ENCODE measurements at places on chromosomes 11 and 22.

DNA sequence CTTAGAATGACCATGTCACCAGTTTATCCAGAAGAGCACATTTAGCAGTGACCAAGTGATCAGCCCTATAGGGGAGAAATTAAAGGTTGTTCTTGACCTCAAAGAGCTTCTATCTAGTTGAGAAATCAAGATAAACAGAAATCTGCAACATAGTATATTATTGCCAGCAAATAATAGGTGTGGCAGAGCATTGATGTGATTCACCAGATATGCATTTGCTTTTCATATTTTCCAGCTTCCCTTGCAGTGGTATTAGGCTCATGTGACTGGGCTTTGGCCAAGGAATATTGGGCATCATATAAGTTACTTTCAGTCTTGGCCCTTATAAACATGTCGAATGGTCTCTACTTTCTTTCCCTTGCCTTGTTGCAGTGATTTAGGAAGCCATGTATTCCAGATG lies 34.5 kb downstream of the COMMD9 start:
- no peak for DNase-seq

- DNase-seq = no peak
Observed at GRCh38 chr11:117881217-117881616, 4.8 kb upstream of the FXYD6 start.

- peak; percentile 37 for DNase-seq
Observed at GRCh38 chr11:44927174-44927661, 23.5 kb downstream of the TP53I11 start.

DNA sequence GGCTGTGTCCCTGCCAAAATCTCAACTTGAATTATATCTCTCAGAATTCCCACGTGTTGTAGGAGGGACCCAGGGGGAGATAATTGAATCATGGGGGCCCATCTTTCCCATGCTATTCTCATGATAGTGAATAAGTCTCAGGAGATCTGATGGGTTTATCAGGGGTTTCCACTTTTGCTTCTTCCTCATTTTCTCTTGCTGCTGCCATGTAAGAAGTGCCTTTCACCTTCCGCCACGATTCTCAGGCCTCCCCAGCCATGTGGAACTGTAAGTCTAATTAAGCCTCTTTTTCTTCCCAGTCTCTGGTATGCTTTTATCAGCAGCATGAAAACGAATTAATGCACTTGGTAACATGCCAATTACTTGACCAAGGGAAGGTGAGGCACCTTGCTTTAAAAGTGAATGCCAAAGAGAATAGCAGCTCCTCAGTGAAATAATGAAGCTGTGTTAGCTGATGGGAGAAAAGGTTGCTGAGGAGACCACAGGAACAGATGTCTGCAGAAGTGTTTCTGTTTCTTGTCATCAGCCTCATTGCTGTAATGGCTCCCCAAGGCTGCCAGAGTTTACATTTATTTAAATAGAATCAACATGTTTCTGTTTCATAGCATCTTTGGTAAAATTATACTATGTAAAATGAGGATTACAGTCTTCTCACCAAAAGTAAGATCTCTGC lies 89.0 kb upstream of the CD44 start:
- no peak for DNase-seq

DNA sequence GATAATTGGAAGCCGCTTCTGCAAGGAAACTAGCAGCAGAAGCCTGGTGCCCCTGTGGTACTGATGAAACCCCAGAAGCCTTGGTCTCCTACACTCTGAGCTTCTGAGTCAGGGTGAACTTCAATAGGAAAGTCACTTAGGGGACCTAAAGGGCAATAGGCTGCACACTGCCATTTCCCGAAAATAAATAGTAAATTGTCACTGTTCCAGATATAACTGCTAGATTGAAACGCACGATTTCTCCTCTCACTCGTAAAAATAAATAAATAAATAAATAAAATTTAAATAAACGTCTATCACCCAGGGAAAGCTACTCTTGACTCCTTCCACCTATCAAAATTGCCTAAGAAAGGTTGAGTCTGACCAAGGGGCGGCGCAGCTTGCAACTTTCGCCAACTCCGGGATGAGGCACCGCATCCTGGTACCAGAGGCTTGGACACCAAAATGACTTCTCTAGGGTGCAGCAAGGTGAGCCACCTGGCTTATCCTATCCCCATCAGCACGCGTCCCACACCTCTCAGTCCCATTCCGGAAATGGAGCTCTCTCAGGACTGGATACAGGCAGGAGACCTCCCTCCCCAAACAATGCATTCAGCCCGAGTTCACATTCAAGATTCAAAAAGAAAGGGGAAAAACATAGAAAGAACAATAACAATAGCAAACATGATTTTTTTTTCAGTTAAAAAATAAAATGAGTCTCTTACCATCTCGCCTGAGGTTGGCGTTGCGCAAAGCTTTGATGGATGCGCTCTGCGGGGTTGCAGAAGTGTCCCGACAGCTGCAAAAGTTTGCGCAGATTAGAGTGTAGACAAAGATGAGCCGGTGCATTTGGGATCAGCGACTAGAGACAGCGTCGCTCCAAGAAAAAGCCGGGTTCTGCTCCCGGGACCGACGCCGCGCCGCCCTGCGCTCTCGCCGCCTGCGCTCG lies 583 bp downstream of the PDGFD start:
- DNase-seq = no peak

GRCh38 chr22:39634530-39635405 lies 64.2 kb downstream of the CACNA1I start:
- no peak for DNase-seq

DNA sequence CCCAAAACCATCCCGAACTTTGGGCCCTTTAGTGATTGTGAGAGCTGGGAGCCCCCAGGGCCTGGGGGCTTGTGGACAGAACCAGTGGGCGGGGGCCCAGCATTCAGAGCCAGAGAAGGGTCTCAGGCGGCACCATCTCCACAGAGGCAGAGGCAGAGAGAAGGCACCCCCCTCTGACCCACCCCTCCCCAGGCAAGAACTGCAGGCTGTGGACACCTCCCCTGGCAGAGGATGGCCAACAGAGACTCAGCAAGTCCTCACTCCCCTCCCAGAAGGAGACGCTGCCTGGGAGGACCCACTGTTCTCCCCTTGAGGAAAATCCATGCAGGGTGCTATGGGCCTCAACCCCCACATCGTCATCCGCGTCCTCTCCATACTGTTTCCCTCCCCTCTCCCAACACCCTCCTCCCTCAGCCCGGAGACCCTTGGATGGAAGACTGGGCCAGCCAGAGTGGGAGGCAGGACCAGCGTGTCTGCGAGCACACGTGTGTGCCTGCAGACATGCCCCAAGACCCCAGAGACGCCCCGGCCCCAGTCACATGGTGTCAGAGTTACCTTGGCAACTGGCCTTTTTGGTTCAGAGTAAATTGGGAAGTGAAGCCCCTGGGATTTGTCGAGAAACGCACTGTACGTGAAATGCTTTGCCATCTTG lies 42.6 kb downstream of the KCNC1 start:
- DNase-seq = no peak

DNA sequence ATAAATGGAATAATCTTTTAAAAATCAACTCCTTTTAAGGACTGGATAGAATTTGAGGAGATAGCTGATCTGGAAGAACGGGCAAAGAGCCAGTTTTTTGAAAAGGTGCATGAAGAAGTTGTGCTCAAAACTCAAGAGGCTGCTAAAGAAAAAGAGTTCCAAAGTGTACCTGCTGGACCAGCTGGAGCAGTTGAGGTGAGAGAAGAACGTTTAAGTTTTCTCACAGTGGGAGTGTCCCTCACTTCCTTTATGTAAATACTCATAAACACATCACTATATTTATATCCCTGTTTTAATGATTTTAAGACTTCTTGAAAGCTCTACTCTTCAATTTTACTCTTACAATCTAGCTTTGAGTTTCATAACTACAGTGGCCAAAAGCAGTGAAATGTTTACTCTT lies 11.7 kb upstream of the ANKRD42 start:
- no peak for DNase-seq
